Astrocyte of the cerebellum (primary cell): ENCODE measurements at places on chromosomes 2 and 18.

- no peak for DNase-seq
Measured at GRCh38 chr2:205650931-205651330, 31.4 kb upstream of the NRP2 start.

DNA sequence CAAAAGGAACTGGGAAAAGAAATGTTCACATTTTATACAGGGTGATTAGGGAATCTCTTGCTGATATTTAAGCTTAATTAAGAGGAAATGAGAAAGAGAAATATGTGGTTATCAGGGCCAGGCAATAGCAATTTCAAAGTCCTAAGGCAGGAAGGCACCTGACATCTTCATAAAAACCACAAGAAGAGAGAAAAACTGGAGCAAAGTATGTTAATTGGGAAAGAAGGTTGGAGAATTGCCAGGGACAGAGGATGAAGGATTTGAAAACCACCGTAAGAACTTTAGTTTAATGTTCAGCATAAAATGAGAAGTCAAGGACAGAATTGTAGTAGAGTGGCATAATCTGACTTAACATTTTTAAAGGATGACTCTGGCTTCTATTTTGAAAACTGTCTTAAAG lies 691.8 kb upstream of the NRXN1 start:
- peak; percentile 13 for DNase-seq

DNA sequence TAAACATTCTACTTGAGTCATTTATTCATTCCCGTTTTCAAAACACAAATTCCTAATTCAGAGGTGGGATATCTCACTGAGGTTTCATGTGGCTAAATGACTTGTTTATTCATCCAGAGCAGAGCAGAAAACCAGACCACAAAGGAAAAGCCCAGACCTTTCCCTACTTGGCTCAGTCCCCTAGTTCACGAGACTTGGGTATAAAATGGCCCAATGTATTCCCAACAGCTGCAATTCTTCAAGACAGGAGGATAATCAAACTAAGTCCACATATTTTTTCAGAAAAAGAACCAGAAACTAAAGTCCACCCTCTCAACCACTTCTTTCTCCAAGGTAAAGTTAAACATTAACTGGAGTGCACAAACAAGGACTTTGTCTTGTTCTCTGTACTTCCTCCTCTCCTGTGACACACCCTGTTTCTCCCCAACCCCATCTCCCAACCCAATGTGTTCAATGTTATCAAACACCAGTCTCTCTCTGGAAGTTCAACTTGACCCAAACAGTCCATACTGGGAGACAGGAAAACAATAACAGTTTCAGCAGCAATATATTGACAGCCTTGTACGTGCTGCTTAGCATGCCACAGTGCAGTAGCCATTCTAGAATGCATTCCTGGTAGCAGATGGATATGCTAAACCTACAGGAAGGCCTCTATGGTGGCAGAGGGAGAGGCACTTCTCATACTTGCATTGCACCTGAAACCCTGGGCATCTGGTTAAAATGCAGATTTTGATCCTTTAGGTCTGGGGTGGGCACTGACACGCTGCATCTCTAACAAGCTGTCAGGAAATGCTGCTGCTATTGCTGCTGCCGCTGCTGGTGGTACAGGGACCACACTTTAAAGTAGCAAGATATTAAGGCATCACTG lies 110.7 kb downstream of the INO80D start:
- DNase-seq, result peak; percentile 22

- DNase-seq, result no peak
Measured at GRCh38 chr2:60873381-60873780, 8.0 kb upstream of the REL start.

- no peak for DNase-seq
Measured at GRCh38 chr2:32277363-32277673, 386 bp upstream of the YIPF4 start.

DNA sequence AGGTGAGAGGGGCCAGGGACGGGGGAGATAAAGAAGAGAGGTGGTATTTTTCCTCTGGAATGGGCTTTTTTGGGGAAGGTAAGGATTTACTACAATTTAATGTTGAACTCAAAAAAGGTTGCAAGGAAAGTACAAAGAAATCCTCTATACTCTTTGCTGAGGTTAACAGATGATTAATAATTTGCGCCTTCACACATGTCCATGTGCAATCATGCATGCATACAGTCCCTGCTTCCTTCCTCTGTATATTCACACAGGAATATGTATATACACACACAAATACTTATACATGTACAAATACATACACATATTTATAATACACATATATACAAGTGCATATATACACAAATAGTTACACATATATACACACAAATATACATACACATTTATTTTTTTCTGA lies 193.4 kb downstream of the NBAS start:
- DNase-seq, result no peak

DNA sequence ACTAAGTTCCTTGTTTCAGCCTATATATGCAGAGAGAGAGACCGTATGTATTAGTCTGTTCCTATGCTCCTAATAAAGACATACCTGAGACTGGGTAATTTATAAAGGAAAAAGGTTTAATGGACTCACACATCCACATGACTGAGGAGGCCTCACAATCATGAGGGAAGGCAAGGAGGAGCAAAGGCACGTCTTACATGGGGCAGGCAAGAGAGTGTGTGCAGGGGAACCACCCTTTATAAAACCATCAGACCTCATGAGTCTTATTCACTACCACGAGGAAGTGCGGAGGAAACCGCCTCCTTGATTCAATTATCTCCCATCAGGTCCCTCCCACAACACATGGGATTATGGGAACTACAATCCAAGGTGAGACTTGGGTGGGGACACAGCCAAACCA lies 73.8 kb downstream of the TMEM18 start:
- DNase-seq, result no peak

DNA sequence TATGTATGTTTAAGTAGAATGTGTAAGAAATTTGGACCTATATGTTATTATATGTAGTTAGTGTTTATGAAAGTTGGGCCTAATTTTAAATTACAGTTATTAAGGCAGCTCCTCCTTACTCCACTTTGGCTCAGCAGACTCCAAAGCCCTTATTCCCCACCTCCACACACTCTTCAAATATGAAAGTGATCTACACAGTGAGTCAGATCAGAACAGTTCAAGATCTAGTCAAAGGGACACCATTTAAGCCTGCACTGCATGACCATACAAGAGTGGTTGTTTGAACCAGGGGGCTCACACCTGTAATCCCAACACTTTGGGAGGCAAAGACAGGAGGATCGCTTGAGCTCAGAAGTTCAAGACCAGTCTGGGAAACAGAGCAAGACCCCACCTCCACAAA lies 21.2 kb upstream of the PMAIP1 start:
- DNase-seq, result no peak

- DNase-seq, result no peak
Measured at GRCh38 chr2:195721042-195721441, 64.0 kb downstream of the SLC39A10 start.

GRCh38 chr18:42821492-42821891 lies 294.0 kb downstream of the RIT2 start:
- no peak for DNase-seq

- no peak for DNase-seq
Measured at GRCh38 chr2:184581391-184581790, 16.9 kb upstream of the ZNF804A start.

DNA sequence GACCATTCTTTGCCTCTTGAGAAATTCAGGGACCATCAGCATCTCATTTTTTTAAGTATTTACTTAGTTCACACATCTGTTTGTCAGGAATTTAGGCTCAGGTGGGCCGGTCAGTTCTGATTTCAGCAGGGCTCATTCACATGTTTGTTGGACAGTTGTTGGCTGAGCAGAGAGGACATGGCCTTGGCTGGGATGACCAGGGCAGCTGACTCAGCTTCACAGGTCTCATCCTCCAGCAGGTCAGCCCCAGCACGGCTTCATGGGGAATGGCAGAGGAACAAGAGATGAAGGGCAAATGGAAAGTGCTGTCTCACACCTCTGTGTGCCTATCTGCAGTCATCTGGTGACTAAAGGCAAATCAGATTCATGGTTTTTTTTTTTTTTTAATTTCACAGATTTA lies 136.1 kb upstream of the TMEM200C start:
- DNase-seq, result no peak

GRCh38 chr2:91442246-91442905 lies 2750.9 kb downstream of the RPIA start:
- no peak for DNase-seq
